ENCODE measurements at places on chromosomes 11 and 22. TPM values are rescaled to one million over a fixed set of nuclear protein-coding genes. Genes with fewer than 3 reads are reported as not detected.

GTSE1 gene
- total RNA-seq = 11.3 TPM

PKP3 gene
- total RNA-seq = 2.1 TPM

NXPE4 gene
- not detected for total RNA-seq

CD6 gene
- not detected for total RNA-seq

MISFA gene
- total RNA-seq = 0.19 TPM

MMP3 gene
- 0.19 TPM for total RNA-seq

YPEL1 gene
- 0.19 TPM for total RNA-seq

CCDC81 gene
- total RNA-seq = 12.1 TPM

SLCO2B1 gene
- 0.38 TPM for total RNA-seq

C11orf21 gene
- not detected for total RNA-seq

PIWIL4 gene
- total RNA-seq = 2.0 TPM

GVQW3 gene
- 1.2 TPM for total RNA-seq

CCDC87 gene
- total RNA-seq = 0.28 TPM

FAM227A gene
- 1.7 TPM for total RNA-seq

RCOR2 gene
- 1.7 TPM for total RNA-seq

FBLN1 gene
- 6.7 TPM for total RNA-seq

CCDC116 gene
- 0.19 TPM for total RNA-seq

CHRNA10 gene
- 0.56 TPM for total RNA-seq

C11orf71 gene
- 3.8 TPM for total RNA-seq

ACR gene
- not detected for total RNA-seq

All from regular cardiac myocyte (primary cell).